ENCODE measurements at places on chromosomes 16 and 17.

DNA sequence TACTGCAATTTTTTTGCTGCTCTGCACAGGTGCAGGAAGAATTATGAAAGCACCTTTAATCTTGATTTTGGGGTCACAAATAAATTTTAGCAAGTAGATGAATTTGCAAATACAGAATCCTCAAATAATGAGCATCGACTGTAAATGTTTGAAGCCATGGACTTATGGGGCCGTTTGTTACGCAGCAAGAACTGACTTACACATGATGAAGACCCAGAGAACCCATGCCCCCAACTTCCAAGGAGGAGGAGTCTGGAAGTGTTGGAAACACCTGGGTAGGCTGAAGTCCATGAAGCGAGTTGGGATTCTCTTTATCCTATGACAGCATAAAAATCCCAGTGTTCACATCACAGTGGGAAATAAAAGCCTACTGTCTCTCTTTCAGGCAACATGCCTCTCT, 176.6 kb downstream of the RBFOX3 start:
- no peak for DNase-seq

DNA sequence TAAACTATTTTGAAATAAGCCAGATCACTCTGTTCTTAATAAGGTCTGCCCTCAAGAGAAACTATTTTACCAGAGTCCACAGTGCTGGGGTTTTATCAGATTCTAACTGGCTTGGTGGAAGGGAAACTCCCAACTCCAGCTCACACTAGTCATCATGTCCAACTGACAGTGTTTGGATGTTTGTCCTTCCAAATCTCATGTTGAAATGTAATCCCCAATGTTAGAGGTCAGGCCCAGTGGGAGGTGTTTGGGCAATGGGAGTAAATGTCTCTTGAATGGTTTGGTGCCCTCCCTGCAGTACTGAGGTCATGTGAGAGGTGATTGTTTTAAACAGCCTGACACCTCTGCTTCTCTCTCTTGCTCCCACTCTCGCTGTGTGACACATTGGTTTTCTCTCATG, 1301.0 kb upstream of the CDH8 start:
- DNase-seq = no peak

DNA sequence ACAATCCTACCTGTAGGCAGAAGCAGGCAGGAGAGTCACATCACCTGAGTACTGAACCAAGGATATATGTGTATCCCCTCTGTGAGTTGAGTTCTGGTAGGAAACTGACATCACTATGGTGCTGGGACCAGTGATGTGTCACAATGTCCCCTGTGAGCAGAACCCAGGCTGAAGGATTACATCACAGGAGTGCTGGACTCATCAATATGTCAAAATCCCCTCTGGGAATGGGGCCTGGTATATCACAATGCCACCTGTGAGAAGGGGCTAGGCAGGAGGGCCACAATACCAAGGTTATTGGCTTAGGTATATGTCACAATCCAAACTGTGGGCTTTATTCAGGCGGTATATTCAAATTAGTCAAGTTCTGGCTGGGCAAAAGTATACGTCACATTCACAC, 2098.3 kb downstream of the TP53TG3F start:
- no peak for DNase-seq

DNA sequence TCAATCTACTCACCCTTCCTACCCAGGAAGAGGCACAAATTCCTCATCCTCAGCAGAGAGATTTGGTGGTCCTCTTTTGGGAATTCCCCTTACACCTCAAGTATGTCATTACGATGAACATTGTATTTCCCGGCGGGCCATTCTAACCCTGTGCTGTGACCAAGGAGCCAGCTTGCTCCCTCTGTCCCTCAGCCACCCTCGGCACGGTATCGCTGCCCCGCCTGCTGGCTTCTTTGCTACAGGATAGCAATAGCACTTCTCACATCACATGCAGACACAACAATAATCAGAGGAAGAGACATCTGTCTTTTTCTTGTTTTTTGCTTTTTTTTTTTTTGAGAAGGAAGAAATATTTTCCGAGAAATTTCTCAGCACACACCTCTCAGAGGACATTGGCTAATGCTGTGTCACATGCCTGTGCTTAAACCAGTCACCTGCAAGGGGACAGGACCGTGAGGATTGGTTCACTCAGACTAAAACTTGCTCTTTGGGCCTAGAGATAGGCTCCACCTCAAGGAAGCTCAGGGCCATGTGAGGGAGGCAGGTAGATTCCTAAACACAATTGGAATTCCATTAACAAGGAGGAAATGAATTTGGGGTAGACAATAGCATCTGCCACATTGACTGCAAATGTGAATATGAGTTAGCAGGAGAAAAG, 41.2 kb downstream of the TMC5 start:
- no peak for DNase-seq

DNA sequence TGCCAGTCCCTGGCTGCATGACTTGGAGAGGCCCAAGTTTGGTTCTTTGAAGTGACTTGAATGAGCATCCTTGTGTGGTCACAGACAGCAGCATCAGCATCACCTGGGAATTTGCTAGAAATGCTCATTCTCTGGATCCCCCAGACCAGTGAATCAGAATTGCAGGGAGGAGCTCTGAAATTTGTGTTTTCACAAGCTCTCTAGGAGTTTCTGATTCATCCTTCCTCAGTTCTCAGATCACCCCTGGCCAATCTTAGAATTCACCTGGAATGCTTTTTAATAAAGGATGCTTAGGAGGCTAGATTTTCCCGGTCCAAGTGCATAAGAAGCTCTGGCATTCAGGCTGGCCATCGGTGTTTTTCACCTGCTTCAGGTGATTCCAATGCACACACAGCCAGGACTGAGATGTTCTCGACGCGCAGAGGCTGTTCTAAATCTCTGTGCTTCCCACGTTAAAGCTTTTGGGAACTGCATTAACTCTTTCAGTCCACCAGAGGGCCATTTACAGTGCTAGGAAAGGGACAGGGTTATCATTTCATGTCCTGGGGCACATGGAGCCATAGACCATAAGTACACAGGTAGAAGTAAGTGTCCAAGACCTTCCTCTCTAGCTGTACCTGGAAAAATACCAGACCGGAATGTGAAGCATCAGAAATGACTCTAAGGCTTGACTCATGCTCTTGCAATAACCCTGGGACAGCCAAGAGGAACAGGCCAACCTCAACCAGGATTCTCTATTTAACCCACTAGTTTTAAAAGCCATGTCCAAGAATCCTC, 85.7 kb upstream of the XYLT1 start:
- no peak for DNase-seq

DNA sequence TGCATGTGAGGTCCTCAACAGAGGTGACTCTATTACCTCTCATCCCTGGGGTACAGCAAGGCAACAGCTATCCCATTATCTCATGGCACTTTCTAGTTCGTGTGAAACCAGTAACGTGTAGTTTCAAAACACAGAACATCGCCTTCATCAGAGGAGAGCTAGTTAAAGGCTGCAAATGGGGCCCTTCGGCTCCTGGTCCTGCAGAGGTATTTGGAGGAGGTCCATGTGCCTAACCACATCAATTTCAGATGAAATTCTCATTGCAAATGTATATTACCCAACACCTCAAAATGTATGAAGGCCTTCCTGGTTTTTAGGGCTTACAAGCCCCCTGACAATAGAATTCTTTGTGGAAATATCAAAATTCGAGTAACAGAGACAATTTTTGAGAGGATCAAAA, 95.7 kb upstream of the PSMD7 start:
- DNase-seq = no peak

GRCh38 chr16:71758293-71758760, 33.8 kb upstream of the PHLPP2 start:
- no peak for DNase-seq

- DNase-seq = no peak
Measured at GRCh38 chr17:306536-307294, 45.9 kb downstream of the RPH3AL start.

DNA sequence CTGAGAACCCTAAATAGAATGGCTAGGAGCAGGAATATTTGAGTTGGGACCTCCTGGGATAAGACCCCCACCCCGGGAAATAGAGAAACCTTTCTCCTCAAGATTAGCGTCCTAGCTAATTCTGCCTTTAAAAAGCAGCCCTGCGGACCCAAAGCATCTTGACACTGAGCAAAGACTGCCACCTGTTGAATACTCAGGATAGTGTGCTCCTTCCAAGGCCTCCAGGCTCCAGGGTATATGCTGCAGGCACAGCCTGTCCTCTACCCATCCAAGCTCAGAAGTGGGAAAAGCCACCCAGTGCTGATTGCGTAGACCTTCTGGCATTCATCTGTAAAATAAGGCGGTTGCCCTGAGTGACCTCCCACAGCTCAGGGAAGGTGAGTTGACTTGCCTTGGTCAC, 456.2 kb upstream of the DYNLRB2 start:
- DNase-seq = no peak

GRCh38 chr16:83744441-83744981, 63.3 kb upstream of the HSBP1 start:
- DNase-seq = no peak

DNA sequence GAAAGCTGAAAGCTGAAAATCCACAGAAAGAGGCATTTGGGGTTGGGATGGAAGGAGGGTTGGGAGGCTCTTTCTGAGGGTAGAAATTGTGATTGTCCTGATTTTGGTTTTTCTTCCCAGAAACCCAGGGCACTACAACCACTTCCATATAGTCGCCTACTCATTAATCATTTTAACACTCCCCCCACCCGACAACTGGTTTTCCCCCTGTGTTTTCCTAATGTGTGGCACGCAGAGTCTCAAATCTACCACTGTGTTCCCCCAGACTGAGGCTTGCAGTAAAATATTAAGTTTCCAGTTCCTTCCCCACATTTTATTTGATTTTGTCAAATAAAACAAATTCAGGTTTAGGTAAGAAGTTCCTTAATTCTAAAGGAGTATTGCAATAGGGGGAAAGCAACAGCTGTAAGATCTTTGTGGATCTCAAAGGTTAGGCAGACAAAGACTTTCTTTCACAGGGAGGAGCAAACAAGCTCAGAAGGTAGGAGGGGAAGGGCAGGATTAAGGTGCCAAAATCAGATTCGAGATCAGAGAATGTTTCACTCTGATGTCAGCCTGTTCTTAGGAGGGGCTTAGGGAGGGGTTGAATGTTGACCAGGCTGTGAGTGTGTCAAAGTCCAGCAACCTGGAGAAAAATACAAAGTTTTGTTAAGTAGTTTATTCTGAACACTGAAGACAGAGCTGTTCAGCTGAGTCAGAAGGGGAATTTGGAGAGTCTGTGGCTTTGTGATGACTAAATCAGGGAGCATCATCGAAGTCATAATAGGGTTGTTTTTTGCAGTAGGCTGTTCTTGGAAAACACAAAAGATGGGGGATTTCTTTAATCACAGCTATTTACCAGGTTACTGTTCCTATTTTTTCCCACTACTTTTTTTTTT, 3.6 kb downstream of the ZNF267 start:
- DNase-seq = no peak

DNA sequence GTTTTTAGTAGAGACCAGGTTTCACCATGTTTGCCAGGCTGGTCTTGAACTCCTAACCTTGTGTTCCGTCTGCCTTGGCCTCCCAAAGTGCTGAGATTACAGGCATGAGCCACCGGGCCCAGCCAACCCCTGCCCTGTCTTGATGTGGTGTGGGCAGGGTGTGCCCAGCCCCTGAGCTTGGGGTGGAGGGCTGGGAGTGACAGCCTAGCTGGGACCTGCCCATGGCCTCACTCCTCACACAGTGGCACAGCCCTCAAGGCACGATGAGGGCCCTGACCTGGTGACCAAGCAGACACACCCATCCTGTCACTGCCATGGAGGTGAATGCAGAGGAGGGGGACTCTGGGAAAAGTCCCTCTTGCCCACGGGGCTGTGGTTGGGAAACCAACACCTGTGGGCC, 3.0 kb downstream of the IL32 start:
- DNase-seq = no peak

DNA sequence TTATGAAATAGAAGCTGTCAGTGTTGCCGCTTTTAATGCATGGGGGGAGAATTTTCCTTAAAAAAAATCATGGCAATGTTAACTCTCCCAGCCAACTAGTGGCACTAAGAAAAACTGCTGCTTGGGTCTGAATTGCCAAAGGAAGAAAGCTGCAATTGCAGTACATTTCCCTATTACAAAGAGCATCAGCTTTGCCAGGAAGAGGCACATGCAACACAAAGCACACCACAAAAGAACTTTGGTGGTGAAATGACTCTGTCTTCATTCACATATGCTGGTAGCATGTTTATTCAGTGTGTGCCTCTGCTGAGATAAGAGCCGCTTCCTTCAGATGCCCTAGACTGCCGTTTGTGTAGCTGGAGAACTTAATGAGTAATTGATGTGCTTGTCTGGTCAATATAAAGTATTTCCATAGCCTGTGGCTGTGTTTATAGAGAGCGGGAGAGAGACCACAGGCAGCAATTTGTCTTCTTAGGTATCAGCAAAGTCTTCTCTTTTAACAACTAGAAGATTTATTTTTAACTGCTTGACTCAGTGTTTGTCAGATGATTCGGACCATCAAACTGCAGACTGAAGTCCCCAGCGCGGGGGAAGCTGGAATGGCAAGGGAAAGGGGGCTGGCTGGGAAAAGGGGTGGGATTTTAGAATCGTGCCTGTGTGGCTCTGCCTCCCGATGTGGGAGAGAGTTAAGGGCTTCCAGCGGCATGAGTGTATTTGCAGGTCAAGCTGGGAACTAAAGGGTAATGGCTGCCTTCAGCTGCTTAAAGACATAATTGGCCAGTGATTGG, 115.1 kb downstream of the MRTFB start:
- DNase-seq = no peak

GRCh38 chr17:50328363-50329325, 17.3 kb upstream of the XYLT2 start:
- no peak for DNase-seq

GRCh38 chr16:62105244-62105643, 69.0 kb upstream of the CDH8 start:
- DNase-seq = no peak

GRCh38 chr16:20948444-20948843, 47.9 kb downstream of the LYRM1 start:
- no peak for DNase-seq

DNA sequence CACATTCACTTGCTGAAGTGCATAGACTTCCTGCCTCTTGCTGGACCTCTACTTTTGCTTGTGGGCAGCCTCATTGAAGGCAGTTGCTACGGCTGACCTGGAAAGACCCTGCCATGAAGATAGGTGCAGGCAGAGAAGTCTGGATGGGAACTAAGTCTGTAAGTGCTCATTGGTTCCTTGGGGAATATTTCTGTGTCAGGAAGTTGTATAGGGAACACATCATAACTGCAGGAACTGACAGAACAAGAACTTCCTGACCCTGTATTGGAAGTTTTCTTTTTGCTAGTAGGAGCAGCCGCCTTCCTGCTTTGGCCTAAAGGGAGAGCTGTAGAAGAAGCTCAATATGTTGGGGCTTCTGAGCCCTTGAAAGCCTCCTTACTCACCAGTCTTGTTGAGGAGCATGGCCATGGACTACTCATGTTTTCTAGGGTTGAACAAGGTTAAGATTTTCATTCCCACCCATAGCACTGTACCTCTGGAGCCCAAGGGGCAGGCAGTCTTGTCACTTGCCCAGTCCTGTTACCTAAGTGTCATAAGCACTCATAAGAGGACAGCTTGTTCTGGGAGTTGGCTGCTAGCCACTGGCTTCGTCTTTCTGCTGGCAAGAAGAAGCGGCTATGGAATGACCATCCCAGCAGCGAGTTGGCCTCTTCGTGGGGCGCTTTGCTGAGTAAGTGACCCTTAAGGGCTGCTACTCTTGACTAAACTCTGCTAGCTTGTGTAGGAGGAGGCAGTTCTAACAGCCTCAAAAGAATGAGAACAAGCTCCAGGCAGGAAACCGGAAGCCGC, 7.2 kb downstream of the UBFD1 start:
- DNase-seq = no peak

- no peak for DNase-seq
Measured at GRCh38 chr16:79001156-79001967, 599.2 kb downstream of the MAF start.

Measured in stimulated activated CD4-positive, alpha-beta T cell treated with anti-CD3 and anti-CD28 coated beads, Interleukin-2, amount 100 ng/mL, for 24 hours (primary cell).